GF-D8 (cell line): ENCODE measurements at places on chromosomes 13 and 19.

DNA sequence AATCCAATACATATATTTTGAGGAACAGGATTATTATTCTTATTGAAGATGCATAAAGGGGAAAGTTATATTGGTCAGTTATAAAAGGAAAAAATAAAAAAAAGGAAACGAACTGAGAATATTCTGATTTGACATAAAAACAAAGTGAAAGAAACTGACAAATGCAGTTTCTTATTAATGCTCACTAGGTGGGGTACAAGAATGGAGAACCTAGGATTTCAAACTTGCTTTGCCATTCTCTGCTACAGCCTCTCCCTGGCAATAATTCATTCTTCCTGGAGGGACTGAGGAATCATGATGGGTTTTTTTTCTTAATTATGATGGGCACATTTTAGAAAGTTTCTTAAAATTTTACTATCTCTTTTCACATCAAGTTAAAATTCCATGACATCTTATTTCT lies 154.9 kb downstream of the PCDH9 start:
- no peak for DNase-seq

DNA sequence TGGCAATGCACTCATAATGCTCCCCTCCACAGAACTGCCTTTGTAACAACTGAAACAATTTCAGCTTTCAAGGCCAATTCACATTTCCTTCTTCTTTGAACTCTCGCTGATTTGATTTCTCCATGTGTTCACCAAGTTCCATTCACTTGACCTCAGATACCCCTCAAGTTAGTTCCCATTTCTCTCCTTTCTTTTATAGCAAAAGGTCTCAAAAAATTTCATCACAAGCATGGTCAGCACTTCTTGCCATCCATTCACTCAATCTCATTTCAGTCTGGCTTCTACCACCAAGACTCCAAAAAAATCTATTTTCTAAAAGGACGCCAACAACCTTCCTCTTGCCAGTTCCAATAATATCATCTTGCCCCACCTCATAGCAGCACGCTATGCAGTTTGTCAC lies 135.7 kb downstream of the DIAPH3 start:
- peak; percentile 28 for DNase-seq

DNA sequence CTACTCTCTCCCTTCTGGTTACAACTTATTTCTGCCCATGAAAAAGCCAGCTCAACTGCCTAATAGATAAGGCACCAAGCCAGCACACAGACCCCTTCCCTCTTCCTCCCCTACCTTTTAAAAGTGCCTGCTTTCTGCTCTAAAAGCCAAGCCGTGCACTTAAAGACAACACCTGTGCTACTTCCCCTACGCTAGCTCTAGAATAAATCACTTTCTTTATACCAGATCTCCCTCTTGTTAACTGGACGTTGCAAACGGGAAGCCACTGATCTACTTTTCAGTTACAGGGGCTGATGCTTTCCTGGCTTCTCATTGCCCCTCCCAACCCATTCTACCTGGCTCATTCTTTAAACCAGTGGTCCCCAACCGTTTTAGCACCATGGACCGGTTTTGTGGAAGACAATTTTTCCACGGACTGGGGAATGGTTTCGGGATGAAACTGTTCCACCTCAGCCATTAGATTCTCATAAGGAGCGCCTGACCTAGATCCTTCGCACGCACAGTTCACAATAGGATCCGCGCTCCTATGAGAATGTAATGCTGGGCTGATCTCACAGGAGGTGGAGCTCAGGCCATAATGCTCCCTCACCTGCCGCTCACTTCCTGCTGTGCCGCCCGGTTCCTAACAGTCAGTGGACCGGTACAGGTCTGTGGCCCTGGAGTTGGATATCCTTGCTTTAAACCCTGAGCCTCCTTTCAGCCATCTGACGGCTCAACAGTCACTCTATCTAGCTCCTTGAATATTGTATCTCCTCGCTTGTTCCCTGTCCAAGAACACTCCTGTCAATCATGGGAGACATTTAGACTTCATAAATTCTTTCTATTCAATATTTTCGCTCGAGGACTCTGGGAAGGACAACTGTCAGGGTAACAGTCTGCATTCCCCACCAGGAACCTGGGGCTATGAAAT lies 841 bp upstream of the ZNF223 start:
- DNase-seq, result no peak

- DNase-seq, result no peak
Observed at GRCh38 chr13:27510082-27510481, 59.7 kb upstream of the MTIF3 start.

GRCh38 chr13:105285526-105285925 lies 1249.9 kb downstream of the EFNB2 start:
- no peak for DNase-seq
